ENCODE measurements at places on chromosomes 3 and 15. TPM values are rescaled to one million over a fixed set of nuclear protein-coding genes. Genes with fewer than 3 reads are reported as not detected.

The ANKUB1 gene
- not detected for total RNA-seq

DNA sequence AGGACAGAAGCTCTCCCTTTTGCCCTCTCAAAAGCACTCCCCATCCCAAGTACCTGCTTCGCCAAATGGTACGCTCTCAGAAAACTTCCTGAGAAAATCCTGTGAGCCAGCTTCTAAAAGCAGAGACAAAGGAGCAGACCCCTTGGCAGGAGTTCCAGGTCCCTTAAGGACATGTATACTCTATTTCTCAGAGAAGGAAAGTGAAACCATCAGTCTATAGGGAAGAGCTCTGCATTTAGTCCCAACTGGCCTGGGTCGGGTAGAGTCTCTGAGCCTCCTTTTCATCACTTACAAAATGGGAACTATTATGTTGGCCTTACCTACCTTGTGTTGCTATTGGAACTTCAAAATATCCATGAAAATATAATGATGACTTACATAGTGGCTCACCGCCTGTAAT lies 19.7 kb downstream of the DAPK2 start:
- no peaks in the 10 kb centered on the region for H3K36me3 ChIP-seq

The RHOV gene
- total RNA-seq: 0.15 TPM

GRCh38 chr3:79366414-79366813 lies 401.4 kb downstream of the ROBO1 start:
- DNase-seq: no peak
- no peaks in the 10 kb centered on the region for H3K4me1 ChIP-seq
- no peaks in the 10 kb centered on the region for H3K36me3 ChIP-seq
- no peak overlapping the region for H3K4me3 ChIP-seq
- H3K27ac ChIP-seq: no peak overlapping the region
- H3K27me3 ChIP-seq: no peaks in the 10 kb centered on the region

- no peak overlapping the region for H3K4me3 ChIP-seq
- no peak overlapping the region for H3K27ac ChIP-seq
- peaks cover 76% of the 10 kb centered on the region for H3K4me1 ChIP-seq
Observed at GRCh38 chr15:63089260-63090043, 32.2 kb upstream of the LACTB start.
